ENCODE measurements at places on chromosomes 2 and 18.

- DNase-seq = no peak
Observed at GRCh38 chr2:230956827-230957755, 32.0 kb upstream of the GPR55 start.

- no peak for DNase-seq
Observed at GRCh38 chr2:121255358-121255757, 29.6 kb downstream of the TFCP2L1 start.

DNA sequence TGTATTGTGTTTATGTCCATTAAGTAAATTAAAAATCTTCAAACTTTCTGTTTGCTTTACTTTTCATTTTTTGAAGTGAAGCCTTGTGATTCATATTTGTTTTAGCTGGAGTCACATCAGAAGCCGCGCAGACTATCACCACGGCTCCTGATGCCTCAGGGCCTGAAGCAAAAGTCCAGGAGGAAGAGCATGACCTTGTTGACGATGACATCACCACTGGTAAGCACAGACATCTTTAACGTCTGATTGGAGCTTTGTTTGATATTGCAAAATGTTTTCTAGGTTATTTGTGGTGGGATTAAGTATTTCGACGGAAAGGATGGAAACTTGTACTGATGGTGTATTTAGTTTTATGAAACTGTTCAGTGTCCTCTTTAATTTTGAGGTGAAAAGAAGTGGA lies 164.8 kb downstream of the WDR7 start:
- no peak for DNase-seq

GRCh38 chr2:161434118-161434517 lies 18.0 kb downstream of the TBR1 start:
- DNase-seq = no peak

GRCh38 chr2:109326306-109326705 lies 197.3 kb downstream of the SH3RF3 start:
- no peak for DNase-seq

DNA sequence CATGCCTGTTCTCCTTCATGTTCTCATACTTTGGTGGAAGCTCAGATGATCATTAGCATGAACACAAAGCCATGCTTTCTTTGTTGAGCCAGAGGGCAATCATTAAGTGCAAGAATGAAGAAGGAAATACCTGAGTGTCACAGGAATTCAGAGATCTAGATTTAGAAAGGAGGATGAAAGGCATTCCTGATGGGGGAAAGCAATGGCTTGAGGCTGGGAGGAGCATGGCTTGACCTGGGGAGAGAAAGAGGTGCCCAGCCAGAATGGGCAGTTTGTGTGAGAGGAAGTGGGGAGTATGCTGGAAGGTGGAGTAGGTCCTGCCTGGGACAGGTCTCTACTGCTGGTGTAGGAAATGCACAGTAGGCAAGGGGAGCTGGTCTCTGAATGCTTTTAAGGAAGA lies 35.1 kb downstream of the SLC4A3 start:
- DNase-seq = no peak

GRCh38 chr2:95531254-95531771 lies 46.8 kb upstream of the TRIM43B start:
- no peak for DNase-seq

GRCh38 chr2:111664275-111664850 lies 219.6 kb downstream of the ANAPC1 start:
- no peak for DNase-seq

- DNase-seq = no peak
Observed at GRCh38 chr18:77811503-77811902, 561.9 kb downstream of the GALR1 start.

- no peak for DNase-seq
Observed at GRCh38 chr2:109062859-109063700, 65.9 kb upstream of the SH3RF3 start.

DNA sequence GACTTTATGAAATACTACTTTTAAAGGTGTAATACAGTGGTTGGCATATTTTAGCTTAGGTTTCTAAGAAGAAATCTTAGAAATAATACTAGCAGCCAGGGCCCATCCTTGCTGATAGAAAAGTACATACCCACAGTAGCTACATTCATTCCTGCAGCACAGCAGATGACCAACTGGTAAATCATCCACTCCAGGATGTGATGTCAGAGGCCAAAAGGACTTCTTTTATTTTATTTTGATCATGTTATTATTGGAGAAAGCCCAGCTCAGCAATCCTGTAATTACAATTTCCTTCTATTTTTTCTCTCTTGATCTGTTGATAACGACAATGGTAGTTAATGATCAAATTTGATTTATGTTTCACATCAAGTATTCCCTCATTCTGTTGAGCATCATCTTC lies 18.0 kb upstream of the TTN start:
- no peak for DNase-seq

- no peak for DNase-seq
Observed at GRCh38 chr2:54332386-54332785, 76.4 kb upstream of the TSPYL6 start.

GRCh38 chr2:177101930-177102329 lies 110.7 kb upstream of the HNRNPA3 start:
- DNase-seq = no peak

DNA sequence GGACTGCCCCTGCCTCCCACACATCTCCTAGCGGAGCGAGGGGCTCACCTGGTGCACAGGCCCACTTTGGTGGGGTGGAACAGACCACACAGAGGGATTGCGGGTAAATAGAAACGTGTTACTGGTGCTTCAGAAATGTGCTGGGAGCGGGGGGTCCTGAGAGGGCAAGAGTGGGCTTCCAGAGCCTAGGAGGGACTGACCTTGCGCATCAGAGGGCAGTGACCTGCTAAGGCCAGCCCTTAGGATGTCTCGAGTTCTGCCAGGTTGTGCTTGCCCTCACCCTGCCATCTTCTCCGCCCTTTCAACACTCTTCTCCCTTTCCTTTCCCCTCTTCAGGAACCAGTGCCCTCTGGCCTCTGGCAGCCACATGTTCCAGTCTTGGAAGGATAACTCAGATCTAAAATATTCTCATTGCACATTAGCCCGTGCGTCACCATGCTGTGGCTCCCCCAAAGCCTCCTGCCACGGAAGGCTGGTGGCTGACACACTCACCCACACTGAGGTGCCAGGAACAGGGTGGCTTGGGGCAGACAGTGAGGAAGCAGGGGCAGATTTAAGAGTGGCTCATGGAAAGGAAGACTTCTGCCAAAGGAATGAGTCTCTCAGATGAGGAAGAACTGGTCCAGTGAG lies 89.6 kb downstream of the MCFD2 start:
- no peak for DNase-seq

GRCh38 chr18:40851014-40851429 lies 1104.0 kb upstream of the PIK3C3 start:
- no peak for DNase-seq

GRCh38 chr2:120989512-120990441 lies 254.1 kb downstream of the GLI2 start:
- no peak for DNase-seq

GRCh38 chr2:1132328-1132969 lies 181.8 kb downstream of the SNTG2 start:
- DNase-seq = no peak

DNA sequence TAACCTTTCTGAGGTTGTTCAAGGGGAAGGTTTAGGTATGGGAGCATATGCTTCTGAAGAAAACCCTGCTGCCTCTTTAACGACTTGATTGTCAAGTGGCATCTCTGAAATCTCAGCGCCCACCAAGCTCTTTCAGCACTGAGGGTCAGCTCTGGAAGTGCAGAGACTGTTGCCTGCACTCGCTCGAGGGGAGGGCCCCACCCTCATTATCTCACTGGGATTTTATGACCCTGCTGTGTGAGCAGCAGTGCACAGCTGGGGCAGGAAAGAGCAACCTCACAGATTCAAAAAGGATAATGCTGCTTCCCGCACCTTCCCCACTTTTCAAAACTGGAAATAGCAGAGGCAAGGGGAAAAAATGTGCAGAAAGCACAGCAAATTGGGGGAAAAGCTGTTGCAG lies 56.9 kb upstream of the SPRED2 start:
- DNase-seq = no peak

GRCh38 chr2:102386004-102386403 lies 30.4 kb downstream of the IL18R1 start:
- DNase-seq = no peak

DNA sequence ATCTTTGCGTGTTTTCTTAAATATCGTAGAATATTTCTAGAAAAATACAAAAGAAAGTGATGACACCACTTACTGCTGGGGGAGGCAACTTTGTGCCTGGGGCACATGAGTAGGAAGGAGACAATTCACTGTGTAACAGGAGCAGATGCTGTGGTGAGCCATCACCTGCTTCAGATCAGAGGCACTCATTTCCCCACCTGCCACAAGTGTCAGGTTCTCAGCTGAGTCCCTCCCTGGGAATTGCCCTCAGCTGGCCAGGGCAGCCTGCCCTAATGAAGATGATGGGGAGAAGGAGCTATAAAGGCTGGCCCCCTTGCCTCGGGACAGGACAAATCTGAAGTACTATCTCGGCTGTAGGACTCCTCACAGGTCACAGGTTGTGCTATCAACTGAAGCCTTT lies 322.8 kb downstream of the STK39 start:
- DNase-seq = no peak

DNA sequence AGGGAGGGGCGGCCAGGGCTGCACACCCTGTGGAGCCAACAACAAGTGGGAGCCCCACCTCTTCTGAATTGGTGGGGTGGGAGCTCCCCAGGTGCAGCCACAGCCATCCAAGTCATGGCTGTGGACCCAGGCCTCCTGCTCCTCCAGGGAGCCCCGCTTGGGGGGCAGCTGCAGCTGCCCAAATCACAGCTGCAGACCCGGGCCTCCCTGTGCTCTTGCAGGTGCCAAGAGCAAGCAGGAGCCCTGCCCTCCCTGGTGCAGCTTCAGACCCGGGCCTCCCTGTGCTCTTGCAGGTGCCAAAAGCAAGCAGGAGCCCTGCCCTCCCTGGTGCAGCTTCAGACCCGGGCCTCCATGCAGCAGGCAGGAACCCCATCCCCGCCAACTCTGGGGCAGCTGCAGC lies 46.5 kb upstream of the COX7A2L start:
- no peak for DNase-seq

DNA sequence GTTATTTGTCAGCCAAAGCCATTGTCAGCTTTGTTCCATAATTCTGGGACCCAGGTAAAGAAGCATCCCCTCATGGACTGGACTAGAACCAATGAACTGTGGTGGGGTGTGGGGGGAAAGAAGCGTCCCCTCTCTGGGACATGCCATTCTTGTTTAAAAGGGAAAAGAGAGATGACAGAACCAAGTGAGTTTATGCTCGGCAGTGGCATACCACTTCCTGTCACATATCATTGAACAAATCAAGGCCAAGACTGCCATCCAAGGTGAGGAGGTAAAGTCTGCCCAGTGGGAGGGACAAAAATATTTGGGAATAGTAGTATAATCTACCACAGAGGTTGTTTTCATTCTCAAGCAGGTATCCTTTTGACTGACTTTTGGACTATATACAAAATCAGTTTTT lies 4.7 kb upstream of the GLS start:
- DNase-seq = no peak

GRCh38 chr2:147888680-147889079 lies 43.9 kb downstream of the ACVR2A start:
- no peak for DNase-seq

DNA sequence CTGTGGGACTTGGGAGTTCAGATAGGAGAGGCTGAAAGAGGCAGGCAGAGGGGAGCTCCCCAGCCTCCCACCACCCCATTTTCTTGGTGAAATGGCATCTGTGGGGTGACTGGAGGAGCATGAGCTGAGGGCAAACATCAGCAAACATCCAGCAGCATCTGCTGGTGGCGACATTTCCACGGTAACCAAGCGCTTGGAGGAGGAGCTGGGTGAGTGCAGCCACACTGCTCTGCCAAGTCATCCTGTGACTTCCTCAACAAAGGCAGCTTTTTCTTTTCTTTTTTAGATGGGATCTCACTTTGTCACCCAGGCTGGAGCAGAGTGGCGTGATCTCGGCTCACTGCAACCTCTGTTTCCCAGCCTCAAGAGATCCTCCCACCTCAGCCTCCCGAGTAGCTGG lies 5.6 kb downstream of the TXNL4A start:
- DNase-seq = no peak

- DNase-seq = no peak
Observed at GRCh38 chr2:20215183-20216040, 9.5 kb downstream of the SDC1 start.

DNA sequence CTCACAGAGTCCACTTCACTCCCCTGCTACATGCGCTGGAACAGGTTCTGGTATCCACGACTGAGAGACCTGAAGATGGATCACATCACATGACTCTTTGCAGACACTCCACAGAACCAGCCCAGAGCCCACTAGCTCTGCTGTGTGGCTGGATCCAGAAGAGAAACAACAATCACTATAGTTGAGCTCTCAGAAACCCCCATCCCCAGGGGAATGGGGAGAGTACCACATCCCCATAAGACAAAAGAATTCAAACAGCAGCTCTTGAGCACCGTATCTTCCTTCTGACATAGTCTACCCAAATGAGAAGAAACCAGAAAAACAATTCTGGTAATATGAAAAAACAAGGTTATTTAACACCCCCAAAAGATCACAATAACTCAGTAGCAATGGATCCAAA lies 76.4 kb downstream of the ZSWIM2 start:
- no peak for DNase-seq

- no peak for DNase-seq
Observed at GRCh38 chr2:26059542-26059941, 25.7 kb downstream of the RAB10 start.

- no peak for DNase-seq
Observed at GRCh38 chr2:151482171-151482725, 72.5 kb downstream of the RIF1 start.

DNA sequence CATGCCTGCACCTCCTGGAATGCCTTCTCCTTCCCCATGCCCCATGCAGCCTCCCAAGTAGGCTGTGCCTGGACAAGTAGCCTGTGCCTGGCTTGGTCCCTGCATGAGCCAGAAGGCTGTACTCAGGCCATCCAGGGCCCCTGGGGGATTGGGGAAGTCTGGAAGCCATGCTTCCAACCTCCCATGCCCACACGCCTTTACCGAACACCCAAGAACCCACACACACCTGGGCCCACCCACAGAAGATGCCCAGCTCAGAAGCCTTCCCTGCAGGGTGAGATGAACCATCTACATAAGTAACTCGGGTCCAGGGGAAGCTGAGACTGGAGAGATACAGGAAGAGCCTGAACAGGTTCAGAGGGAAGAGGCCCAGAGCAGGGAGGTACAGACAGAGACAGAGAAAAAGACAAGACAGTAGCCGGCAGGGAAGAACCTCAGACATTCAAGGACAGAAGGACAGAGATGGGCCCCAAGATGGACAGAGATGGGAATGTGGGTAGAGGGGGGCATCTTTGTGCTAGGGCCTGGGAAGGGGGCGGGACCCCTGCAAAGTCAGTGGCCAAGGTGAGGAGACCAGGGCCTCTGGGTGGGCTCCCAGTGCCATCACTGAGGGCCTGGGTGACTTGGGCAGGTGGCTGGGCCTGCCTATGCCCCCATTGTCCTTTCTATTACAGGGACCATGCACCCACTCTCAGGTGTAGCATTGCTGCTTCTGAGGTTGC lies 4.3 kb downstream of the BIN1 start:
- no peak for DNase-seq

DNA sequence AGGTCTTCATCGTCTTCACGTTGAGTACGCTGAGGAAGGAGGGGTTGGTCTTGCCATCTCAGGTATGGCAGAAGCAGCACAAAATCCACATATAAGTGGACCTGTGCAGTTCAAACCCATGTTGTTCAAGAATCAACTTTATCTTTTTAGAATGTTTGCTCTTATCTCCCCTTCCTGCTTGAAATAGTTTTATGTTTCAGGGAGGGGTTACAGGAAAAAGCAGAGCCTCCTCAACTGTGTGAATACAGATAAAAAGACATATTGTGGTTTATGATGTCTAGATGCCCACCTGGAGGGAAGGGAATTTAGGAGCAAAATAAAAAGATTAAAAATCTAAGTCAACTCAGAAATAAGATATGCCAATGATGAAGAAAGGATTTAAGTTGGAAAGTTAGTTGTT lies 75.9 kb downstream of the VRK2 start:
- DNase-seq = no peak

Data from stimulated activated CD8-positive, alpha-beta memory T cell treated with anti-CD3 and anti-CD28 coated beads, Interleukin-15, amount 100 ng/mL, for 4 hours (primary cell).